GM04504 (cell line): ENCODE measurements at places on chromosomes 2 and 18.

GRCh38 chr2:133579274-133579673 lies 11.0 kb upstream of the NCKAP5 start:
- DNase-seq, result no peak

- no peak for DNase-seq
Observed at GRCh38 chr2:120453635-120453998, 107.7 kb downstream of the INHBB start.

GRCh38 chr2:24543252-24543651 lies 52.2 kb downstream of the NCOA1 start:
- no peak for DNase-seq

DNA sequence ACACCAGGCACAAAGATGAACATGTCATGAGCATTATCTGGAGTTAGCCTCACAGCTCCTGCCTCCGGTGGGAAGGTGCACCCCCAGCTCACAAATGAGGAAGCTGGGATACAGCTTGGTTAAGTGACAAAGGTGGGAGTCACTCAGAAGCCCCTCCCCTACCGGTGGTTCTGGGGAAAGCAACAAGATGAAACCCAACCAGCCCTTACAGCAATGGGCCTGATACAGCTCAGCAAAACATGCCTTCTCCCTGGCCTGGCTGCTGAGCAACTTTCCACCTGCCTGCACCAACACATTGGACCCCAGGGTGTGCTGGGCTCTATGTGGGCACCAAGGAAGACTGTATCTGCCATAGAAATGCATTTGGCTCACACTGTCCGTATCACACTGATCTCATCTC lies 113.2 kb downstream of the GYPC start:
- DNase-seq, result no peak

GRCh38 chr18:79574938-79575525 lies 104.6 kb upstream of the CTDP1 start:
- no peak for DNase-seq

DNA sequence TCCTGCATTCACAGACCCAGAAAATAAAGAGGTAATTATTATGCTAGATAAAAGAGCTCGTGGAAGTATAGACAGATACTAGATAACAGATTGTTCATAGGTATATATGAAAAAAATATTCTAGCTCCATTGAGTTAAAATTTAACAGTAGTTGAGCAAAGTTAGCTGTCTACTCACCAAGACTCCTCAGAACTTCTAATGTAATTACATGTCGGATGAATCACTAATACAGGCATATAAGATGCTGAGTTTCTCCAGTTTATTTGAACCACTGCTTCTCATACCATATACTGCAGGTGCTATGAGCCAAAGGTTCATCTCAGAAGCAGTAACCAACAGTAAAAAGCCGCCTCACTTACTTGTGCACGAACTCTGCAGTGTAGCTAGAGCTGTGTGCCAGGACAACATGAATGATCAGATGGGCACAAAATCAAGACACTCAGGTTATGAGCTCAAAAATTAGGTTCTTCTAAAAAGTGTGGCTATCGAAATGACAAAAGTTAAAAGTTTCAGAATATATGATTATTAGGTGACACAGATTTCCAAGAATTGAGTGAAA lies 373.4 kb downstream of the NCKAP5 start:
- DNase-seq, result no peak

- no peak for DNase-seq
Observed at GRCh38 chr2:22056621-22057132, 932.9 kb downstream of the TDRD15 start.

GRCh38 chr18:45833846-45834245 lies 8.4 kb downstream of the SIGLEC15 start:
- no peak for DNase-seq

GRCh38 chr2:207395535-207396251 lies 134.1 kb upstream of the CREB1 start:
- no peak for DNase-seq

GRCh38 chr2:227228061-227228667 lies 63.7 kb downstream of the COL4A3 start:
- no peak for DNase-seq

DNA sequence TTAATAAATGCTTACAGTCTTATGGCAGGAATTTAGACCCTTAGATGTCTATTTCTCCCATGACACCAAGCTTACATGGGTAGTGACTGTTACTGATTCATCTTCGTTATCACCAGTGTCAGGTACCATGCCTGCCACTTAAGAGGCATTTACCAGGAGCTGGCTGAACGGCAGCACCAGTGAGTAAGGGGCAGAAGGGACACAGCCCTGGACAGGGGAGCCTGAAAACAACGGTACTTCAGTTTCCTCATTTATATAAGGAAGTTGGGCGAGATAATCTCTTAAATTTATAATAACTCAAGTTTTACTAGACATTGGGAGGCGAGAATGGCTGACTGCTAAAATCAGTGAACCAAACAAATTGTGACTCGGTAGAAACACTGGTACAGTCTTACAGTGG lies 1.2 kb downstream of the COA5 start:
- DNase-seq, result no peak

GRCh38 chr2:176653479-176654443 lies 384.5 kb downstream of the MTX2 start:
- peak; percentile 42 for DNase-seq

DNA sequence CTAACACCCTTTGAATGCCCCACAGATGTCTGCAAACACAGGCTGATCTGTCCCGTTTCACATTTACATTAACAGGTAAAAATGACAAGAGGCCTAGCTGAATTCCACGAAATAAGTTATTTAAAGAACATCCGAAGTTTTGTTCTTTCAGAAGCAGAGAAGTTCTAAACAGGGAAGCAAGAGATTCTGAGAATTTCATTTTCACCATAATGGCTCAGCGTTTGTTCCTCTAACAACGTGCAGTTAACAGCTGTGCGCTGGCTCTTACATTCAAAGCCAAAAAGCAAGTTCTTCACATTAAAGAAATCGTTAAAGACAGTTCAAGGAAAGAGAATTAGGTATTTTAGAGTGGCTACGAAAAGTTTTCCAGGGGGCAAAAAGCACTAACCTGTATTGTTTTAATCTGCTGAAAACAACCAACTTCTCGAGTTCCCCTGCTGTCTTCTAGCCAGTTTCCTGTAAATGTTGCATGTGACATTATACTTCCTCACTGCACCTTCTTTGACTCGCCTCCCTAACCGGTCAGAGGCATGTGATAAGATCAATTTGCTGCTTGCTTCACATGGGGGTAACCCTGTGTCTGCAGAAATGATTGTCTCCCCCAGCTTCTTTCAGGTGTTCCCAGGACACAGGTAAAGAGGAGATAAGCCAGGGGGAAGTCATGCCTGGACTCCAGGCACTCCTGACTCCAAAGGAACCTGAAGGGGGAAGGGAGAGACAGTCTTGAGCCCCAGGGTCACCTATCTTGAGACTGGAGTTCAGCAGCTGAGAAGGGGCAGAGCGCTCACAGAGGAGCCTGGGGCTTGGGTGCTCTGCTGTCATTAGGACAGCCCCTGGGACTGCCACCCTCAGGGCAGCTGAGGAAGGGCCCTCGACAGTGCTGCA lies 36.8 kb upstream of the WIPF1 start:
- no peak for DNase-seq

DNA sequence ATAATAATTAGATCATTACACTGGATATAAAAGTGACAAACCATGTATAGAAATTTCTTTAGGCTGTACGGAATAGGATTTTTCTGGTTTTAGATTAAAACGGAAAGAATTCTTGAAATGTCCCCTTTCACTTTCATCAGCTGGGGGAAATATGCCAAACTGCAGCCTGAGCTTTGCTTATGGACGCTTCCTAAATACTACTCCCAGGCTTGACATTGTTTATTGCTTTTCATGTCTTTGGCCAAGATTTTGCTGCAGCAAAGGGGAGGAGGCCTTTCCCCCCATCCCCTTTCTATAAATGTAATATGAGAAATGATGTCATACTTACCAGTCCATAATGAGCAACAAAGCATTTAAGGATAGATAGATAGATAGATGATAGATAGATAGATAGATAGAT lies 158.4 kb downstream of the MAP2 start:
- no peak for DNase-seq

GRCh38 chr2:239514754-239515530 lies 114.1 kb upstream of the HDAC4 start:
- no peak for DNase-seq

- no peak for DNase-seq
Observed at GRCh38 chr2:106841886-106842645, 43.9 kb downstream of the ST6GAL2 start.

GRCh38 chr2:63093502-63093901 lies 42.9 kb downstream of the OTX1 start:
- DNase-seq, result no peak

DNA sequence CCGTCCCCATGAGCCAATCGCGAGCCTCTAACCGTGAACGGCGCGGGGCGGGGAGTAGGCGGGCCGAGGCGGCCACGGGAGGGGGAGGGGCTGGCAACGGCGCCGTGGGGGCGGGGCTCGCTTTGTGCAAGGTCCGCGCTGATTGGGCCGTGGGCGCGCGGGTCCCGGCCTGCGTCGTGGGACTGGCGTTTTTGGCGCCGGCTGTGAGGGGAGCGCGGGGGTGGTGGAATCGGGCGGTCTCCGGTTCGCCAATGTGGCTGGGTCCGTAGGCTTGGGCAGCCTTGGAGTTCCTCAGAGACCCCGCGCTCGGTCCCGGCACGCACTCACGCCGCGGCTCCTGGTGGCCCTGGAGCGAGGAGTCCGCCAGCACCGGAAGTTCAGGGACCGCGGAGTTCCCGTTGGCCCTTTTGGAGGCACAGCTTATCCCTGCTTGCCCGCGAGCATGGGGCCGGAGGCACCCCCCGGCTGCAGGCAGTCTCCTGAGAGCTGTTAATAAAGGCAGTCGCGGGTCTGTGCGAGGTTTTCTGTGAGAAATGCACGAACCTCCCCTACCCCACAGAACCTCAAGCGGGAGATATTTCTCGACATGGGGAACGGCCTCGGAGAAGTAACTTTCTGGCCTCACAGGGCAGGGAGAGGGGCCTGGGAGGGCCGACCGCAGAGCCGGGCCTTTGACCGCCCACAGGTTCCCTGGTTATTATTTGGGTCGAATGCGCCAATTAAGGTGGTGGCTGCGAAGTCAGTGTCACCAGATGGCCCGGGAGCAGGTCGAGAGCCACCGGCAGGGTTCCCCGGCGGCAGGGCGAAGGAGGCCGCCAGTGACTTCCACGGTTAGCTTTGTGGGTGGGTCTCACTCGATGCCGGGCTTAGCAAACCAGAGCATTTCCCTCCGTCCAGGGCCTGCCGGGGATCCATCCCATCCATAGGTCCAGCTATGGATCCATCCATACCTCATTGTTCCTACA lies 574 bp upstream of the NCL start:
- no peak for DNase-seq

DNA sequence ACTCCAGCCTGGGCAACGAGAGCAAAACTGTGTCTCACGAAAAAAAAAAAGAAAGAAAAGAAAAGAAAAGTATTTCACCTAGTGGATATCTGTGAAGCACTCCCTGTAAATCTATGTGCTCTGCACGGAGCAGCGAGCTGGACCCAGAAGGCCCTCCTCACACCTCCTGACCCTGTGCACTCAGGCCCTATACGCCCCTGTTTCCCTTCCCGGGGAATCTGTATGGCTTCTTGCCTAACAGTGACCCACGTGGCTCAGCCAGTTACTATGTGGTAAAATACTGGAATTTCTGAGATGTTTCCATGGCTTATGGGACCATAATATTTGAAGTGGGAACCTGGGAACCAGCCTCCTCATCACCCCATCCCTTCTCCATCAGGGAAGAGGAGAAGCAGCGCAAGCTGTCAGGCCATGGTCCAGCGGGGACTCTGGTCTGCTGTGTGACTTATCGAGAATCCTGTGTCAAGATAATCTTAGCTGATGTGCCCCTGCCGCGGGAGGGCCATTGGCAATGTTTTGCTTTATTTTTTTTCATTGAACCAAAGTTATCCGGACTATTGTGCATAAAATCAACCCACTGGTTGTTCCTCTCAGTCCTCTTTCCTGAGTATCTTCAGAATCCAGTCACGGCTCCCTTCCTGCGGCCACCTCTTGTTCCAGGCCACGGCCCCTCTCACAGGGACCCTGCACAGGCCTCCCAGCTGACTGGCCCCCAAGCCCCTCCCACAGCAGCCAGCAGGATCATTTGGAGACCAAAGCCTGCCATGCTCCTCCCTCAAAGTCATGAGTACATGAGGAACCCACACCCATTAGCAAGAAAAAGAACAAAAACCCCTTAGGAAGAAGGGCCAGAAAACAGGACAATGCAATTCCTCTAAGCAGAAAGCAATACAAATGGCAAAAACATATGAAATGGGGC lies 30.6 kb downstream of the SDC1 start:
- DNase-seq, result no peak

DNA sequence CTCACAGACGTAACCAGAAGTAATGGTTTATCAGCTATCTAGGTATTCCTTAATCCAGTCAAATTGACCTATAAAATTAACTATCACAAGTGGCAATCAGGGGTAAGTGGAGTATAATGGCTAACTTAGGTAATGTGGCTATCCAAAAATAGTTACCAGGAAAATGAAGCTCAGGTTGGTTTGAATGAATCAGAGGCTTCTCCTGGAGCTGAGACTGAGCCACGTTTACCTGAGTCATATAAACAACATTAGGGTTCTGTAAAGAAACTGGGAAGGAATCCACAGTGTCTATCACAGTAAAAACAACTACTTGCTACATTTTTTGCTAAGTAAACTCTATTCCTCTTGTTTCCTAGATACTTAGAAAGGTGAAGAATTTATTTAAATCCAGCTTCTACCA lies 236.0 kb upstream of the SPHKAP start:
- DNase-seq, result no peak

DNA sequence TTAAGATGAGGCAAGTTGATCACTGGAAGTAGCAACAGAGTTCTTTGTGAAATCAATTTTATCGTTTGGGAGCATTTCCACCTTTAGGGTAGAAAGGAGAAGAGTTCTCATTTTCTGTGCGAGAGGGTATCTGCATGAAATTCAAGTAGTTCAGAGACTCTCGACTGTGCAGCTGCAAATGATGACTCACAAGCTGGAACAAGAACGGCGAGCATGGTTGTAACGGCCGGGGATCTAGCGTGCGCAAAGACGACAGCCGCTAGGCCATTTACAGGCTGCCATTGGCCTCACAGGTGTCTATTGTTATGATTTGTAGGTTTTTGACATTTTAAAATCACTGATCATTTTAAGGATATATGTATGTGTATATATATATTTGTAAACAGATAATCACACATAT lies 5.2 kb downstream of the KLHL29 start:
- DNase-seq, result no peak

- no peak for DNase-seq
Observed at GRCh38 chr18:55780586-55781071, 192.6 kb upstream of the TCF4 start.

DNA sequence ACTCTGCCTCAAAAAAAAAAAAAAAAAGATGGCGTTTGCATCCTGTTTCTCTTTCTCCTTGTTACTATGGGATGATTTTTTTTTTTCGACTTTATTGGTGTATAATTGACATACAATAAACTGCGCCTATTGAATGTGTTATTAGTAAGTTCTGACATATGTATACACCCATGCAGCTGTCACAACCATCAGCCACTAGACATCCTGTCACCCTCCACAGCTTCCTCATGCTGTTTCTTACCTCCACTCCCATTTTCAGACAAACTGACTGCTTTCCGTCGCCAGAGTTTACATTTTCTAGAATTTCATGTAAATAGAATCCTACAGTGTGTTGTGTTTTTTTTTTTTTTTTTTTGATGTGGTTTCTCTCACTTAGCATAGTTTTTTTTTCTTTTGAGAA lies 27.9 kb downstream of the RRM2 start:
- DNase-seq, result no peak
